ENCODE measurements at places on chromosomes 1 and 21.

DNA sequence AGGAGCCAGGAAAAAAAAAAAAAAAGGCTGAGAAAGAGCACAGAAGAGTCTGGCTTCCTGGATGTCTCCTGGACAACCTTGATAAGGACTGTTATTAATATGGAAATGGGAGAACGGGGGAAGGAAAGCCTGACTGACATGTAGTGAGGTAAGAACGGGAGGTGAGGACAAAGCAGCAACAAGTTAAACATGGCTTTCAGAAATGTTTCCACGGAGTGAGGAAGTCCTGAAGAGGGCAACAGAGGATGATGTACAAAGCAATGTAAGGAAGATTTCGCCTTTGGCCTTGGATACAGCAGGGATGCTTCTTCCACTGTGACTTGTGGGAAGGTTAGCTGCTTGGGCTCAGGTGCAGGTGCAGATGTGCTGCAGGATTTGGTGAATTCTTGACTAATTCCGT, 11.9 kb upstream of the NIBAN1 start:
- no peak for DNase-seq

DNA sequence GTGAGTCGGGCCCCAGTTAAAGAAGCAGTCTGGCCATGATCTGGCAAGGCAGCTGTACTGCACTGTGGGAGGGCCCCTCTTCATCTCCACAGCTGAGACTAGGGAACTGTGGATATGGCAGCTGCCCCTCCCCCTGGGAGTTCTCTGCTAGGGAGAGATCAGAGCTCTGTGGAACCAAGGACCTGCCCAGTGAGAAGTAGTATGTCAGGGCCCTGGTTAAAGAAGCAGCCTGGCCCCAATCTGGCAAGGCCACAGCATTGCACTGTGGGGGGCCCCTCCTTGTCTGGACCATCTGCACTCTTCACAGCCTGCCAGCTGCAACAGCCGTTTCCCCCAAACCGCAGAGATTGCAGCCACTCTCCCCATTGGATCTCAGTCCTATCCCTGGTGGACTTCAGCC, 208.5 kb downstream of the DNAH14 start:
- no peak for DNase-seq

DNA sequence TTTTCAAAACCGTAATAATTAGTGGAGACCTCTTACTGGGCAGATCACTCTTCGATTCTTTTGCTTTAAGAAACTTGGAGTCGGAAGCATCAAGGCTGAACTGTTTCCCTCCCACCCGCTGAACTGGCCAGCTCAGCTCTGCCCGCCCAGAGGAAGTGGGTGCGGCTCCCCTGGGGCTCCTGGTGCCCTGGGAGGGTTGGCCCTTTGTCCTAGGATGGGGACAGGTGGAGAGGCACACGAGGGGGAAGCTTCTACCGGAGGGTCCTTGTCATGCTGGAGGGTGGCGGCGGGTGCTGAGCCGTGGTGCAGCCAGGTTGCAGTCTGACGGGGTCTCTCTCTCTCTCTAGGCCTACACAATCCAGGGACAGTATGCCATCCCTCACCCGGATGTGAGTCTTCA, 64.3 kb upstream of the COL6A1 start:
- no peak for DNase-seq

DNA sequence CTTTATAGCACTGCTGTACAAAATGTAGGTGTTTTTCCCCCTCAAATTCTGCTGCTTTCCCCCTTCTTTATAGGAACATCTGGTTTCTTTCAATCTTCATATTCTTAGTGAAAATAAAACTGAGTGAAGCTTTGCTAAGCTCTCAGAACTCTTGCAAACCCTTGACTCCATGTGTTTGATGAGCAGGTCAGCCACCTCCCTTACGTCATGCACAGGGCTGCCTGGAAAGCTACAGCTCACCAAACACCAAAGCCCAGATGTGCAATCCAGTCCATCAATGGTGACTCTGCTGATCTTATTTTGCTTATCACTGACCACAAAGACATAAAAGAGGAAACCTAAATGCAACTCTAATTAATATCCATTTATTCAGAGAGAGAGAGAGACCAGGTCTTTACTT, 5.5 kb downstream of the CACNA1E start:
- no peak for DNase-seq

DNA sequence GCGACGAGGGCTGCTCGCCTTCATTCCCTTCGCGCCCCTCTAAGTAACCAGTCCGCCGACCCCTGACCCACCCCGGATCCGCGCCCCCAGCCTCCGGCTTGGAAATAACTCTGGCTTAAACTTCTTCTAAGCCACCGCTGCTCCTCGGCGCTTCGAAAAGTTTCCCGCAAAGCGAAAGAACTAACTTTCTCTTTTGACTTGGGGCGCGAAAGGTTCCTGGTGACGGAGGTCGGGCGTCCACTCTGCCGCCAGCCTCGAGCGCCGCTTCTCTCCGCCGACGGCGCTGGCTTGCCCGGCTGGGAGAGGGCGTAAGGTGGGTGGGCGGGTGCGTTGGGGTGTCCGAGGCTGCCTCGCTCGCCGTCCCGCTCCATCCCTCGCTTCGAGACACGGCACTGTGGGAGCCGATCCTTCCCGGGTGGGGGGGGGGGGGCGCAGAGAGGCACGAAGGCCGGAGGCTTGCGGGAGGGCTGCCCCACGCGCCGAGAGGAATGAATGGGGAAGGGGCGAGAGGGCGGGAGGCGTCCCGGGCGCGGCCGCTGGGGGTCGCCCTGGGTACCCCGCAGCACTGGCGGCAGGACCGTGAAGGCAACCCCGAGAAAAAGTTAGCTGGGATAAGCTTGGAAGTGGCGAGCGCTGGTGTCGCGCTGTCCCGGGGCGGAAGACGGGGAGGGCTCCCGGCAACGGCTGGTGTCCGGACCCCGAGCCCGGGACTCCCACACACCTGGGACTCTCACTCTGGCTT, 569 bp downstream of the ATF3 start:
- DNase-seq = no peak

GRCh38 chr1:185559684-185560331, 174.4 kb upstream of the HMCN1 start:
- DNase-seq = no peak

DNA sequence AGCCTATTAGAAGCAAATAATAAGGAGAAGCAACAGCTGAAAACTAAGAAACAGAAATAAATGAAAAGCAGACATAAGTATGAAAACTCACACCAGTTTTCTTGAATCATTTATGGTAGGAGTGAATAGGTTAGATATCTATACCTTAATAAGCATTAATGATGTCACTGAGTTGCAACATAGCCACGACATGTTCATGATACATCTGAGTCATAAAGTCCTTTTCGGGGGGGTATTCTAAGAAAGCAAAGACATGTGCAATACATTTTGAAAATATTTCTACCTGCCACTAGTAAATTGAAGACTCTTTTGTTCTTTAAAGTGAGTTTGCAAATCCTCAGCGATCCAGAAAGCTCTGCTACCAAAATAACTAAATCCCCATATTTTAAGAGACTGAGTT, 7.2 kb downstream of the CD34 start:
- no peak for DNase-seq

GRCh38 chr1:185788386-185788785, 54.2 kb downstream of the HMCN1 start:
- DNase-seq = no peak

- no peak for DNase-seq
These were observed 71.0 kb downstream of the TOMM20 start for GRCh38 chr1:235057385-235058306.

DNA sequence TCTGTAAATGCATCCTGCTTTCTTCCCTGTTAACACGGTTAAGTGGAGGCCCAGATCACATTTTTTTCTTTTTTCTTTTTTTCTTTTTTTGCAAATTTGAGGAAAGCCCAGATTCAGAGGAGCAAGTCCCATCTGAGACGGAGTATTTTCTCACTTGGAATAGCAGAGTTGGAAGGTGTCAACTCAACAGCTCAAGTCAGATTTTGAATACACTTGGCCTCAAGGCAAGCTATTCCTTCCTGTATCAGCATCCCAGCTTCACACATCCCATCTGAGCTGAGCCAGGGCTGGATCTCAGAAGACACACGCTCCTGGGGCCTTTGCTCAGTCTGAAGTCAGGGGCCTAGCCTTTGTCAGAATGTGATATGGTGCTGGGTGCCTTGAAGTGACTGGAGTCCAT, 11.5 kb upstream of the TNR start:
- DNase-seq = no peak

DNA sequence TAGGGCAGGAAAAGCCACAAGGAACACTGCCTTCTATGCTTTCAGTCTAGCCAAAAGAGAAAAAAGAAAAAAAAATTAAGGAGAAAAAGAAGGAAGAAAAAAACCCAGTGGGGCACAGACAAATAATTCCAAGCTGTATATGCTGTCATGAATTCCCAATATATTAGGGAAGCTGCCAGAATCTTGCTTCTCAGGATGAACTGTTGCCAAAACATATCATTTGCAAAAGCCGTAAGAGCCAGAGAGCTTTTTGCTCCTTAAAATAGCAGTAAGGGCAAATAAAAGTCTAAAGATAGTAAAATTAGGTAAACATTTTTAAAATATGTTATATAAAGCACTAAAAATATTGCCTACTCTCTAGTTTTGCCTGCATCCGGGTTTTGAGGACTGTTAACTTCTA, 52.1 kb downstream of the PGM1 start:
- no peak for DNase-seq

DNA sequence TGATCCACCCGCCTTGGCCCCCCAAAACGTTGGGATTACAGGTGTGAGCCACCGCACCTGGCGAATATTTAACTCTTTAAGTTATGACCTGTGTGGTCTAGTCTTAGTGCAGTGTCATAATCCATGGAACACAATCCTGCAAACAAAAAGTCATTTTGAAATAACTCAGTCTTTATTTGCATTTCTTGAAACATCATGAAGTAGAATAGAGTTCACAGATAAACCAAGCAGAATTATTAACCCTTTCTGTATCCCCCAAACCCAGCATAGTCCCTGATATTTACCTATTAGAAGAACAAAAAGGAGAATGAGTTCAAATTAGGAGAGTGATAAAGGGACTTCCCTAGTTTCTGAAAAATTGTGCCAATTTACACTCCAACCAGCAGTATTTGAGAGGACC, 19.9 kb downstream of the ZYG11B start:
- no peak for DNase-seq

- no peak for DNase-seq
These were observed 73.9 kb downstream of the DNTTIP2 start for GRCh38 chr1:93805027-93805610.

DNA sequence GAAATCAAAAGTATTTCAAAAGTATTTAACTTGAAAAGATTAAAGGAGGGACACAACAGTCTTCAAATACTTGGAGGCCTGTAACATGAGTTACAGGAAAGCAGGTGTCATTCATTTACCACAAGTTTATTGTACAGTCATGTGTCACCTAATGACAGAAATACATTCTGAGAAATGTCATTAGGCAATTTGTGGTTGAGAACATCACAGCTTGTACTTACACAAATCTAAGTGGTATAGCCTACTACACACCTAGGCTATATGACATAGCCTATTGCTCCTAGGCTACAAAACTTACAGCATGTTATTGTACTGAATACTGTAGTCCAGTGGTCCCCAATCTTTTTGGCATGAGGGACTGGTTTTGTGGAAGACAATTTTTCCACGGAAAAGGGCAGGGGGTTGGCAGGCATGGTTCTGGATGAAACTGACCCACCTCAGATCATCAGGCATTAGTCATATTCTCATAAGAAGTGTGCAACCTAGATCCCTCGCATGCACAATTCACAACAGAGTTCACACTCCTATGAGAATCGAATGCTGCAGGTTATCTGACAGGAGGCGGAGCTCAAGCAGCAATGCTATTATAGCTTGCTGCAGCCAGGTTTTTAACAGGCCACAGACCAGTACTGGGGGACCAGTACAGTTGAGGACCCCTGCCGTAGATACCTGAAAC, 25.0 kb upstream of the PHTF1 start:
- no peak for DNase-seq

DNA sequence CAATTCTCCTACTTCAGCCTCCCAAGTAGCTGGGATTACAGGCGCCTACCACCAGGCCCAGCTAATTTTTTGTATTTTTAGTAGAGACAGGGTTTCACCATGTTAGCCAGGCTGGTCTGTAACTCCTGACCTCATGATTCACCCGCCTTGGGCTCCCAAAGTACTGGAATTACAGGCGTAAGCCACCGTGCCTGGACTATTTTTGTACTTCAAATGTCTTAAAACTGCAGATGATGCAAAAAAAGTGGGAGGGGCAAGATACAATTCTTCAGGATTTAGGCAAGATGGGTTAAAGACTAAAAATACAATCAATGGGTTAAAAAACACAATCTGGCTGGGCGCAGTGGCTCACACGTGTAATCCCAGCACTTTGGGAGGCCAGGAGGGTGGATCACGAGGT, 4.7 kb downstream of the SCAF4 start:
- DNase-seq = no peak

GRCh38 chr1:81259625-81260411, 540.9 kb upstream of the ADGRL2 start:
- DNase-seq = no peak

- no peak for DNase-seq
These were observed 8.8 kb downstream of the OBSCN start for GRCh38 chr1:228216371-228217320.

DNA sequence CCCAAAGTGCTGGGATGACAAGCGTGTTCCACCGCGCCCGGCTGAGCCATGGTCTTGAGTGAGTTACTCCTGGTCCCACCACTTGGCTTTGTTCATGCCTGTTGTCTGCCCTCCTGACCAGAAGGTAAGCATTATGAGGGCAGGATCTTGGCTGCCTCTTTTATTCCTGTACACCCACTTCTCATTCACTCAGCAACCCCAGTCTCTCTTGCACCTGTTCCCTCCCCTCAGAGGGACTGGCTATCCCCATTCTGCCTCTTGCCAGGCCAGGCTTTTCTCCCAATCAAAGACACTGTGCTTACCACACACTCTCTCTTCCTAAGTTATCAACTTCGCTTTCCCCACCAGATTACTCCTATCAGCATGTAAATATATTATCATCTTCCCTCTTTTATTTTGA, 26.4 kb downstream of the SPATA21 start:
- no peak for DNase-seq

DNA sequence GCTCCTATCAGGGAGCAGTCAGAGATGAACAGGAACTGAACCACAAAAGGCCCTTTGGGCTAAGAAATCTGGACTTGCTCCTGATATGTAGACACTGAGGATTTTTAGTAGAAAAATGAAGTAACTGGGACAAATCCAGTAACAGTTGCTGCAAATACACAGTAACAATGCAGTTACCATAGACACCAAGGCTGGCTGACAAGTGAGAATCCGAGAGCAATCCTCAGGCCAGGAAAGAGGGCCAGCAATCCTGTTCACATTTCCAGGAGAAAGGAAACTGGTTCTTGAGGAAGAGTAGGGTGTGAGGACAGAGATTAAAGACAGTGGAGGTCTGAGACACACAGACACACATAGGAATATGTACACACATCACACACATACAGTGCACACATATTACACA, 9.3 kb upstream of the LORICRIN start:
- no peak for DNase-seq

GRCh38 chr1:15825800-15826199, 18.4 kb upstream of the UQCRHL start:
- DNase-seq = no peak

GRCh38 chr1:201280884-201281283, 2.4 kb upstream of the PKP1 start:
- DNase-seq = no peak

GRCh38 chr1:197441999-197442414, 174.0 kb downstream of the CRB1 start:
- DNase-seq = no peak

GRCh38 chr21:34885626-34886239, 163.4 kb downstream of the RUNX1 start:
- DNase-seq = no peak
